AG20443 (cell line): ENCODE measurements at places on chromosomes 7 and 10.

DNA sequence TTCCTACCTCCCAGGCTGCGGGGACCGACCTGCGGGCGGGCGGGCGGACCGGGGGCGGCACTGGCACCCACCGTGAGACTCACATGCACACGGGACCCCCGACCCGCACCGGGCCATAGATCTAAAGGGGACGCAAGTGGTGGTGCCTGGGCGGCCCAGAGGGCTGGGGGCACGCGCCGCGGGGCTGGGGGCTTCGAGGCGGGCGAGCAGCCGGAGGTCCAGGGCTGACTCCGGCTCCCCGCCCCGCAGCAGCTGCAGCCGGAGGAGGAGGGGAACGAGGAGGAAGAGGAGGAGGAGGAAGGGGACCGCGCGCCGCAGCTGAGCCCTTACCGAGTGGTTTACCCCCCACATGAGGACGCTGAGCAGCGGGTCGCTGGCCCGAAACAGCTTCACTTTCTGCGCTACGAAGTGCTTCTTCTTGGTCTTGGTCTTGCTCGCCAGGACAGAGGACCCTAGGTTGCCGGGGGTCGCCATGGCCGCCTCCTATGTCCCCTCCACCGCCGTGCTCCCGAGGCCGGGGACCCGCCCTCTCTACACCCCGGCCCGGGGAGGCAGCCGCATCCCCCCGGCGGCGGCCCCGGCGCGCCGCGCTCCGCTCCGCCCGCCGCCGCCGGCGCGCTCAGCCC, 412 bp downstream of the PIP4K2A start:
- no peak for DNase-seq

DNA sequence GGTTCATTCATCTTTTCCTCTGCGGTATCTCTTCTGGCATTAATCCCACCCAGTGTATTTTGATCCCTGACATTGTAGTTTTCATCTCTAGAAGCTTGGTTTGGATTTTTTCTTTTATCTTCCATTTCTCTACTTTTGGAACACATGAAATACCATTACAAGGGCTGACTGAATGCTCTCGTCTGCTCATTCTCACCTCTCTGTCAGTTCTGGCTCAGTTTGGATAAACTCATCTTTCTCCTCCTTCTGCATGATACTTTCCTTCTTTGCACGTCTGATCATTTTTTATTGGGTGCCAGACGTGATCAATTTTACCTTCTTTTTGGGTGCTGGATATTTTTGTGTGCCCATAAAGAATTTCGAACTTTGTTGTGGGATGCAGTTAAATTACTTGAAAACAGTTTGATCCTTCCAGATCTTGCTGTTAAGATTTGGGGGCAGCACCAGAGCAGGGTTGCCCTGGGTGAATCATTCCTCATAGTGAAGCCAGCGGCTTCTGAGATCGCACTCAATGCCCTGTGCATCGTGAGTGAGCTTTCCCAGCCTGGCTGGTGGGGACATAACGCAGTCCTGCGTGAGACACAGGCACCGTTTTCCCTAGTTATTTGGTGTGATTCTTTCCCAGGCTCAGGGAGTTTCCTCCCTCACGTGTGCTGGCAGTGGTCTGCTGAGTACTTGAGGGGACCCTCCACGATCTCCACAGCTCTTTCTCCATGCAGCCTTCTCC, 53.8 kb downstream of the LHPP start:
- no peak for DNase-seq

GRCh38 chr10:2476812-2477553, 590.4 kb upstream of the PFKP start:
- no peak for DNase-seq

GRCh38 chr10:83965473-83965872, 173.8 kb upstream of the GHITM start:
- DNase-seq, result no peak

GRCh38 chr10:91271886-91272285, 51.4 kb downstream of the PCGF5 start:
- peak; percentile 40 for DNase-seq

DNA sequence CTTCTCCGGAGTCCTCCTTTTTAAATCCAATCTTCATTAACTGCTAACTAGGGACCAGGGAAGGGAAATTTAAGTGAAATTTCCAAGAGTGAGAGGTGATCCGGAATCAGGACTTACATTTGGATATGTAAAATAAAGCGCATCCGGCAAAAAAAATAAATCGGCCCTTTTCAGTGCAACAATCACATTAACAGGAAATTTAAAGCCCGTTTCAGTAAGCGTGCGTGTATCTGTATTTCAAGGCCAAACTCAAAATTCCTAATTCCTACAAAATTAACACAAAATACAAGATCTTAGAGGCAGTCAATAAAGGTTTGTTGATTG, 771 bp downstream of the DNAJC9 start:
- no peak for DNase-seq
